Activated CD4-positive, alpha-beta T cell treated with anti-CD3 and anti-CD28 coated beads, Interleukin-2, amount 50 U/mL, for 4 hours (primary cell): ENCODE measurements at places on chromosomes 7 and 10.

DNA sequence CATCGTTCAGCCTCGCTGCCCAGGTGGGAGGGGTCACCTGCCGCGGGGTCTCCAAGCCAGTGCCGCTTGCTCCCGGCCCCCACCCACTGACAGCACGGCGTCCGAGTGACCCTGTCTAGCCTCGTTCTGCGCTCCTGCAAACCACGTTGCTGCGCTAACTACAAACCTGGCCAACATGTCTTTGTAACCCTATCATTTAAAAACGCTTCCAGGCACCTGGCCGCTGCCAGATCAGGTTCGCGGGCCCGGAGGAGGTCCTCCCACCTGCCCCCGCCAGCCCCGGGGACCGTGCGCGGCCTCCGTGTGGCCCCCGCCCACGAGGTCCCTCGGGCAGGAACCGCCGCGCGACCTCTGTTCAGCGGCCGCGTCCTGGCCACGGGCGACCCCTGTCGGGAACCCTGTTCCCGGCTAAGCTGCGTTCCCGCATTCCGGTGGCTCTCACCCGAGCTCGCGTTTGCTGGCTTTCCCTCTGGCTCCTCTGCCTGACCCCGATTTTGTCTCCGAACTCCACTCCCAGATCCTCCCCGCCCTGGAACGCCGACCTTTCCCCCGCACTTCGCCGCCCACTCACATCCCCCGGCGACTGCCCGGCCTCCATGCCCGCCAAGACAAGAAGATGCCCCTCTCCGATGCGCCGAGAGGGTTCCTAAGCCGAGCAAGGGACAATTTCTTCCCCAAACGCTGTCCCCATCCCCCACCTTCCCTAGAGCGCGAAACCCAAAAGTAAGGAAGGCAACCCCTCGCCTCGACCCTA, 2.4 kb downstream of the SFMBT2 start:
- DNase-seq = peak; percentile 31

DNA sequence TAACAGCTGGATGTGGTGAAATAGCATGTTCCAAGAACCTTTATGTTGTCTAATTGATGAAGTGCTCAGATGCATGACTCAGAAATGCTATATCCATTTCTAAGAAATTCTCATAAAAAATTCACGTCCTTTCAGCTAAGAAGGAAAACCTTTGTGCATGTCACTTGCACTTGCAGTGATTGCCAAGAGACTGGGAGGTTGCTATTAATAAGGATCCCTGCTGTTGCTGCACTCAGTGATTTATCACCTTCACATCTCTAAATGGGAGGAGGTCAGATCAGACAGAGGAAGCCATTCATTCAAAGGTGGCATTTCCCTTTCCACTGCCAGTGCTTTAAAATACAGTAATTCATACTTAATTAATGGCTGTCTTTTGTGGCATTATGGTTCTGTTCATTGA, 89.5 kb downstream of the THSD7A start:
- DNase-seq = no peak

GRCh38 chr7:74470504-74470903, 16.8 kb downstream of the GTF2IRD1 start:
- no peak for DNase-seq

- no peak for DNase-seq
These were observed 303.9 kb downstream of the OTUD1 start for GRCh38 chr10:23742807-23743206.

DNA sequence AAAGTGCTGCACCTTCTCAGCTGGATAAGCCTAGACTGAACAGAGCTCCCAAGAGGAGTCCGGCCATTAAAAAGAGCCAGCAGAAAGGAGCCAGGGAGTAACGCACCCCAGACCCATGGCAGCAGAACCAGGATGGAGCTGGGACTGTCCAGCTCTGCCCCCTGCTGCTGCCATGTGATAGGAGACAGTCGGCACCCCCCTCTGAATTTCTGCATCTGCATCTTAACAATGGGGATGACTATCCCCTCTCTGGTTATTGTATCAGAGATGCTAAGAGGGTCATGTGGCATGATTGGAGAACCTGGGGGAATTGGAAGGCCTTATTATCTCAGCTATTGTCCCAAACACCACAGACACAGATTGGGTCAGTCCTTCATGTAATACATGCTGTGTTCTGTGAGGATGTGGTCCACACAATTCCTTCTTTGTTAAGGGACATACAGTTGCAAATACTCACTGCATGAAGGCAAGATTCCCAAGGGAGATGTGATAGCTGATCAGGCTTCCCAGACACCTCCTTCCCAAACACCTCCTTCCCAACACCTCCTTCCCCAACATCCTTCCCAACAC, 29.3 kb downstream of the PLEKHS1 start:
- DNase-seq = no peak

DNA sequence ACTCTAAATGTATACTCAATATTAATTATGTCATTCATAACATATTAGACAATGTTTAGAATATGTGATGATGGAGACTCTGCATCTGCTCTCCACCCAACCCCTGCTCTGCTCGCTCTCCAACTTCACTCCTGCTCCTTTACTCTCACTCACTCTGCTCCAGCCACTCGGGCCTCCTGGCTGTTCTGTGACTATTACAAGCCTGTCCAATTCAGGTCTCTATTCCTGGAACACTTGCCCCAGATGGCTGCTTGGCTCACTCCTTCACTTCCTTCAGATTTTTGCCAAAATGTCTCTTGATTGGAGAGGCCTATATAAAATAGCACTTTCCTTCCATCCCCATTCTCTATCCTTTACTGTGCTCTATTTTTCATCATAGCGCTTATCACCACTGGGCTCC, 84.8 kb downstream of the HBP1 start:
- no peak for DNase-seq

DNA sequence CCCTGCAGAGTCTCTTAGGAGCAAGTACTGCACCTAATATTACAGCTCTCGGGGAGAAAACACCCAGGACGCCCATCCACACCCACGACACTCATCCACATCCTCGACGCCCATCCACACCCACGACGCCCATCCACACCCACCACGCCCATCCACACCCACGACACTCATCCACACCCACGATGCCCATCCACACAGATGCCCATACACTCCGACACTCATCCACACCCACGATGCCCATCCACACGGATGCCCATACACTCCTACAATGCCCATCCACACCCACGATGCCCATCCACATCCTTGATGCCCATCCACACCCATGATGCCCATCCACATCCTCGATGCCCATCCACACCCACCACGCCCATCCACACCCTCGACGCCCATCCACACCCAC, 503.1 kb downstream of the PTPRN2 start:
- no peak for DNase-seq

DNA sequence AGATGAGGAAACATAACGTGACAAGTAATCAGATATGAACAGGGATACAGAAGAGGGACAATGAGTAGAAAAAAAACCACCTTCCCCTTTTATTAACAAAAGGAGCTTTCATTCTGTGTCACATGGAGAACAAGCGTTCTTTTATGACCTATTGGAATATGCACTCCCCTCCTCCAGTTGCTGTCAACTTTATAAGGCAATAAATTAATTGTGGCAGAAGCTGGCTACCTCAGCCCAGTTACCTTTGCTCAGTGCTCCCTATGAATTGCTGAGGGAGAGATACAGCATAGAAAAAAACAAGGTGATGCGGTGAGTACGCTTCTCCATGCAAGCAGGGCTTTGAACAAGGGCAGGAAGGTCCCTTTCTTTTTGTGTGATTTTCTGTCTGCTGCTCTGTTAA, at the start of gene MGAM2:
TSS of gene MGAM2 (plus strand) at position 220 of the 400 bp plus-strand sequence. CDS start 5,156 bp downstream, outside the sequence.
- no peak for DNase-seq

DNA sequence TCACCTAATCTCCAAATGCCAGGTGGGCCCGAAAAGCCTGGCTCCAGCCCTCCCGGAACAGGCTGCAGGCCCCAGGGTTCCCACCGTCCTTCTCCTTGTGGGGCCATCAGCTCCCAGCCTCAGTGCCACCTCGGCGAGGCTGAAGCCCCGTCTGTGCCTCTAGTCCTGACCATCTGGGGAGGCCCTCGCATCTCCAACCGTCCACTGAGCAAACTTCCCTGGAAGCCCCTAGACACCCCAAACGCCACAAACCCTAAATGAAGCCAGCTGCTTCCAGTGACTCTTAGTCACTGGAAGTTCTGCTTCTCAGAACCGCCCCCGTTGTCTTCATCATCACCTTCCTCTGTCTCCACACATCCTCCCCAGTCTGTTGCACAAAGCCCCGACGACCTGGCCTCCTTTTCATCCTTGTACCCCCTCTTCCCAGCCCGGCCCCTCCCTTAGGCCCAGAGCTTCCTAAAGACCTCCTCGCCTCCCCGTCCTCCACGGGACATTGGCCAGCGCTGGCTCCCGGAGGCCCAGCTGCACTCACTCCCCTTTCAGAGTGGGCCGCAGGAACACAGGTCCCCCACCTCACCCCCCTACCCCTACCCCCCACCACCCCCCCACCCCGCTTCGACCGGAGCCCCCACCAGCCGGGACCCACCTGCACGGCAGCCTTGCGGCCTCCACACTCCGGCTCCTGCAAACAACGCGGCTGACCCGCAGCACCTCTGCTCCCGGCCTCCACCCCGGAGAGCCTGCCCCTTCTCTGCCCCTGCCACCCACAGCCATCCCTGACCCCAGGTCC, 1.1 kb upstream of the DIP2C start:
- DNase-seq = no peak

DNA sequence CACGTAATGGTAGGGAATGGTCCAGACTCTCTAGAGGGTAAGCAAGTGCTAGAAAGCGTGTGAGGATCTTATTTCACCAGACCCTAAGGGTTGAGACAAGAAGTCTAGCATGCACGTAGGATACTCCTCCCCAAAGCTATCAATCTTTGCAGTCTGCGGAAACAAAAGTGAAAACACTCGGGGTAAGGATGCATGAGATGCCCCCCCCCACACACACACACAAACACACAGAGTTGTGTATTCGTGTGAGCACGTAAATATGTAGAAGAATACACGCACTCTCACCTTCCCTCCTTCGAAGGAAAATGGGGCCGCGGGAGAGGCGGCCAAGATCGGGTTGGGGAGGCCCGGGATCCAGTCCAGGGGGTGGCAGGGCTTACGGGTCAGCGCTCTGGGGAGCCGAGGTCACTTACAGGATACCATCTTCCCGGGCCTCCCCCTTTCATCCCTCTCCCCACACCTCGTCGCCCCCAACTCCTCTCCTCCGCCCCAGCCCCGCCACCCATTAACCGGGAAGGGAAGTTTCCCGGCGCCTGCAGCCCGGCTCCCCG, 455 bp downstream of the CUL2 start:
- DNase-seq = peak; percentile 3

DNA sequence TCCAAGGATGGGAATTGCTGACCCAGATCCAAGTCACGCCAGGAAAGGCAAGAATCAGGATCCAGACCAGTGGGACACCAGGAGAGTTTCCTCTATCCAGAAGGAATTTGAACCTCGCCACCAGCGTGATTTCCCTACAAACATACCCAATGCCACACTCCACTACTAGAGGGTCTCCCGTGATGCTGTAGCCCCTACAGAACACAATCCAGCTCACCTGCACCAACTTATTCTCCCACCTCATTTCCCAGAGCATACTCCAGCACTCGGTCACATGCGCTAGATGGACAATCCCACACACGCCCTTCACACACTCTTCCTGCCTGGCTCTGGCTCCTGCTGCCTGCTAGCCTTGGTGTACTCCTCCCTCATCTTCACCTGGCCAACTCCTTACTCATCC, 142.1 kb upstream of the PDE1C start:
- DNase-seq = no peak

GRCh38 chr7:150421831-150422230, 28.6 kb upstream of the GIMAP8 start:
- no peak for DNase-seq

DNA sequence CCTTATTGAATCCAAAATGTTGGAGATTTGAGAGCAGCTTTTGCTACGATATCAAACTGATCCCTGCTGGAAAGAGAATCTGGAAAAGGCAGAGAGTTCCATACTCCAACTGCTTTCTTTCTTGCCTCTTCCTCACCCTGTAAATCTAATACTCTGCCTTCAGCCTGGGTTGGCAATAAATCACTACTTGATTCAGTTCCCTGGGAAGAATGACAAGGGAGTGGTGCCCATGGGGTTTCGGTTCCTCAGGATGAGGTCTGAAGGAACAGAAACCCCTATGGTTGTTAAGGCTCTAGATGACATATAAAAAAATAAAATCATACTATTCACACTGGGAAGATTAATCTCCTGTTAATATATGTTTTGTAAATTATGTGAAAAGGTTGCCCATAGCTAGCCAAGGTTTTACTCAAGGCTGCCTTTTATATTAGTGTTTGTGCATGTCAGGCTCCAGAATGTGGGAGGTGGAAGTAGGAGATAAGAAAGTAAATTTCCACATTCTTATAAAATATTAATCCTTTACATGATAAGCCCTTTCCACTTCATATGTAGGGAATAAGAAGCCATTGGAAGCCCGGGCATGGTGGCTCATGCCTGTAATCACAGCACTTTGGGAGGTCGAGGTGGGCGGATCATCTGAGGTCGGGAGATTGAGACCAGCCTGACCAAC, 106.2 kb upstream of the CACNA2D1 start:
- no peak for DNase-seq

DNA sequence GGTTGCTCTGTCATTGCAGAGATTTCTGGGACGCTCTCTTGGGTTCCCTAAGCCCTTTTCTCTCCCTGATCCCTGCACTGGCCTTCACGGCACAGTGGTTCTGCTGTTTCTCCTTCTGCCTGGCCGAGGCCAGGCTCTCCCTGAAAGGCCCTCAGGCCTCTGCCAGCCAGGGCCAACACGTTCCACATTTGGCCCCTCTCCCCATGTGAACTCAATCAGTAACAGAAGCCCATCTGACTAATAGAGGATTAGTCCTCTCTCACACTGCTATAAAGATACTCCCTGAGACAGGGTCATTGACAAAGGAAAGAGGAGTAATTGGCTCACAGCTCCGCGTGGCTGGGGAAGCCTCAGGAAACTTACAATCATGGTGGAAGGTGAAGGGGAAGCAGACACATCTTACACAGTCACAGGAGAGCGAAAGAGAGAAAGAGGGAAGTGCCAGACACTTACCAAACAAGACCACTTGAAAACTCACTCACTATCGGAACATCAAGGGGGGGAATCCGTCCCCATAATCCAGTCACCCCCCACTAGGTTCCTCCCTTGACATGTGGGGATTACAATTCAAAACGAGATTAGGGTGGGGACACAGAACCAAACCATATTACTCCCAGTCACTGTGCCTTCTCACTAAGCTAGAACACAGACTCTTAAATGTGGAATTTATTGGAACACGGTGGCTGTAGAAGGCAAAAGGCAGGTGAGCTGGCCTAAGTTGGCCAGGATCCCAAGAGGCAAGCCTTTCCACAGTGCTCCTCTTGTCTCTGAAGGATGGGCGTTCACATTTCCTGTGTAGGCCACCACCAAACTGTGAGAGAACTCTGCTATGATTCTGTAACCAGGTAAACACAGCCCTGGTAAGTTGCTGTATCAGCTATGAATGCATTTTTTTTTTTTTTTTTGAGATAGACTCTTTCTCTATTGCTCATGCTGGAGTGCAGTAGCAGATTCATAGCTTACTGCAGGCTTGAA, 8.8 kb downstream of the FZD8 start:
- DNase-seq = no peak

DNA sequence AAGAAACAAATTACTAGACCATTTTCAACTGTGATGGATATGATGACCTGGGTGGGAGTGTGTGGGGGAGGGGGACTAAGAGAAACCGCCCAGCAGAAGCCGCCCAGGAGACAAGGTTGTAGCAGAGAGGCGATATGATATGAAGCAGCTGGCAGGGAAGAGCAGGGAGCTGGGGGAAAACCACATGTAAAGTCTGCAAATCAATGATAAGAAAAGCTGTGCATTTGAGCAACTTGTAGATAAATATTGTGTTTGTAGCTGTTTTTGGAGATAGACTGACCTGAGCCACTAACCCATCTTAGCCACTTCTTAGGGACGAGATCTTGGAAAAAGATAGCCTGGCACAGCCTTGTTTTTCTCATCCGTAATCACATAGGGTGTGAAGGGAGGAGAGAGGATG, 252.6 kb downstream of the SEC23IP start:
- DNase-seq = no peak

GRCh38 chr7:14020339-14020900, 31.0 kb upstream of the ETV1 start:
- DNase-seq = no peak
